ENCODE measurements at places on chromosomes 16 and 17.

DNA sequence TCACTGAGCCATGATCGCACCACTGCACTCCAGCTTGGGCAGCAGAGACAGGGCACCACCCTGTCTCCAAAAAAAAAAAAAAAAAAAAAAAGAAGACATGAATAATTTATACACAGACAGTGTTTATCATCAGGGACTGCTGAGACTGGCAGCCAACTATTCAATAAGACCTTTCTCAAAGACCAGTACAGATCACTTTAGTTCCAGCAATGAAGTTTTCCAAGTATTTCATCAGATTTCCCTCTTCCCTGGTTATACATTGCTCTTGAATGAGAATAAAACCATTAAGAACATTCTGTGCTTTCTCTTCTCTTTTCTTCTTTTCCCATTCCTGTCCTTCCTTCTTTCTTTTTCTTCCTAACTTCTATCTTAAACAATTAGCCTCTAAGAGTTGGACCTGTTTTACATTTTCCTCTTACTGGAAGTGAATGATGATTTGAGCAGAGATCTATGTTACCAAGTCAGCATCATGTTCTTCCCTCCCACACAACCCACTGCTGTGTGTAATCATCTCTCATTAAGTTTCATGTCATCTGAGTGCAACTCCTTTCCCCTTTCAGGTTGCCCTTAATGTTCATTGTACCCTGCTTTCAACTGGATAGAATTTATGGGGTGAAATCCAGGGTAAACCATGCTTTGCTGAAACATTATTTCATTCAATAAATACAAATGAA is 35.9 kb upstream of the SMIM36 start:
- DNase-seq = no peak

- DNase-seq = no peak
Observed at GRCh38 chr17:75270966-75271232, at the start of gene MIF4GD. TSS of gene MIF4GD (minus strand) at chr17:75271231. CDS start at chr17:75270195, 1,036 bp downstream.

DNA sequence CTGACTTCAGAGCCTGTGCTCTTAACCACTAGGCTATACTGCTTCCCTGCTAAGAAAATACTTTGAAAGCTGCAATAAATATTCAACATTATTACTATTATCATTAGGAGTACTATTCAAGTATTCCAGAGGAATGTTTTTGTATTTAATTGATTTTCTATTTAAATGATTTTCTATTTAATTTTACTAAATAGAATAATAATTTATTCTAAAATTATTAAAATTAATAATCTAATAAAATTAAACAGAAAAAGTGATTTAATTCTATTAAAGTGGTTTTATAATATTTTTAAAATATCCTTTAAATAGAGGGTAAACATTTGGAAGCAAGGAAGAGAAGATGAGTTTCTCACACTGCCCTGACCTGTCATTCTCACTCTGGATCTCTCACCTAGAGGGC is 173.8 kb downstream of the DNAH9 start:
- no peak for DNase-seq

- DNase-seq = no peak
Observed at GRCh38 chr17:38544839-38545209, 60.9 kb downstream of the SRCIN1 start.

- DNase-seq = no peak
Observed at GRCh38 chr16:86020971-86021370, 122.0 kb downstream of the IRF8 start.

GRCh38 chr16:49622084-49622390 is 233.9 kb downstream of the ZNF423 start:
- DNase-seq = no peak

- DNase-seq = peak; percentile 100
Observed at GRCh38 chr17:17972126-17972951, at the start of the genes DRC3 and TOM1L2. TSS of gene DRC3 (plus strand) at chr17:17972862. CDS start at chr17:17977599, 4,737 bp downstream. TSS of gene TOM1L2 (minus strand) at chr17:17972400. CDS start at chr17:17972313, 87 bp downstream.

GRCh38 chr17:63703029-63703428 is 3.1 kb upstream of the LIMD2 start:
- DNase-seq = no peak

DNA sequence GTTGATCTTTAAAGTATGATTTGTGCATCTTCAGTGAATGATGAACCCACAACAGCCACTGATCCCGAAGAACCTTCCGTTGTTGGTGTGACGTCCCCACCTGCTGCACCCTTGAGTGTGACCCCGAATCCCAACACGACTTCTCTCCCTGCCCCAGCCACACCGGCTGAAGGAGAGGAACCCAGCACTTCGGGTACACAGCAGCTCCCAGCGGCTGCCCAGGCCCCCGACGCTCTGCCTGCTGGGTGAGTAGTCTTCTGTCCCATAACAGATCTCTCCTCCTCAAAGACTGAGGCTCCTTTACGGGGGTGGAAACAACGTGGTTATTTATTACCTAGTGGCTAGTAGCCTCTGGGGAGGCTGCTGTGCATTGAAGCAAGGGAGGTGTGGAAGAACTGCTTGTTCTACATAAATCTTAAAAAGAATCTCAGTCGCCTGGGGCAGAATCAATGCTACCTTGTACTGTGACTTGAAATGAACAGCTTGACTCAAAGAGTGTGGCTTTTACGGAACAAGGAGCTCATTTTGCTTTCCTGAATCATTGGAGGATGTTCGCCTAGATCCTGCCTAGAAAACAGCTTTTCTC is 63.0 kb upstream of the CLEC18A start:
- DNase-seq = no peak

- no peak for DNase-seq
Observed at GRCh38 chr16:49019831-49020230, 261.8 kb downstream of the CBLN1 start.

DNA sequence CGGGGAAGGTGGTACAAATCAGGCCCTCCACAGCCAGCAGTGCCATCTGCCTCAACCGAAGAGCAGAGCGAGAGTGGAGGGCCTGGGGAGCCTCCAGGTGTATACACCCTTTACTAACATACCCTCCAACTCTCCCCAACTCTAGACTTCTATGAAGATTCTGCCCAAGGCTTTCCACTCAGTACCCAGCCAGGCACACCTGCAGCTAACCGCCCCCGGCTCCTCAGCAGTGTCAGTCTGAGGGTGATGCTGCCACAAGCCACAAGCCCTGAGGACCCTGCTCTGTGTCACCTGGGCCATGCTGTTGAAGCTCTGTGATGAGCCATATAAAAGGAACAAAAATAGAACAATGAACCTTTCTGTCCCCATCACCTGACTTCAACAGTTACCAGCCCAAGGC is 3.8 kb downstream of the CENPV start:
- no peak for DNase-seq

- DNase-seq = no peak
Observed at GRCh38 chr16:8872071-8872470, 3.3 kb upstream of the CARHSP1 start.

GRCh38 chr17:10729334-10730193 is at the start of gene TMEM220:
TSS of gene TMEM220 (minus strand) at chr17:10730023. CDS start at chr17:10729851, 172 bp downstream.
- peak; percentile 34 for DNase-seq

DNA sequence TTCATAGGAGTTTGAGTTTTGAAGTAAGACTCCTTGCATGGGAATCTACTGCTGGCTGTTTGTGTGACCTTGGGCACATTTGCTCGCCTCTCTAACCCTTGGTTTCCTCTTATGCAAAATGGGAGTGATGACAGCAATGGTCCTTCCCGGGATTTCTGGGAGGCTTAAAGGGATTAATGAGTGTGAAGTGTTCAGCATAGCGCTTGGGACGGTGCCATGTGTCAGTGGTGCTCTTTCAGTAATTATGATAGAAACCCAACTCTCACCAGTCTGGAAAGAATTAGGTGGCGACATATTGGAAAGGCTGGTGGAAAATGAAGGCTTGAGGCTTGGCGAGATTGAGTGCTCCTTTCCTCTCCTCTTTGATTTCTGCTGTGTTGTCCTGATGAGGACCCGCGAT is 429.2 kb upstream of the EEF2KMT start:
- DNase-seq = no peak

GRCh38 chr17:52136166-52136565 is 22.3 kb downstream of the CA10 start:
- no peak for DNase-seq

DNA sequence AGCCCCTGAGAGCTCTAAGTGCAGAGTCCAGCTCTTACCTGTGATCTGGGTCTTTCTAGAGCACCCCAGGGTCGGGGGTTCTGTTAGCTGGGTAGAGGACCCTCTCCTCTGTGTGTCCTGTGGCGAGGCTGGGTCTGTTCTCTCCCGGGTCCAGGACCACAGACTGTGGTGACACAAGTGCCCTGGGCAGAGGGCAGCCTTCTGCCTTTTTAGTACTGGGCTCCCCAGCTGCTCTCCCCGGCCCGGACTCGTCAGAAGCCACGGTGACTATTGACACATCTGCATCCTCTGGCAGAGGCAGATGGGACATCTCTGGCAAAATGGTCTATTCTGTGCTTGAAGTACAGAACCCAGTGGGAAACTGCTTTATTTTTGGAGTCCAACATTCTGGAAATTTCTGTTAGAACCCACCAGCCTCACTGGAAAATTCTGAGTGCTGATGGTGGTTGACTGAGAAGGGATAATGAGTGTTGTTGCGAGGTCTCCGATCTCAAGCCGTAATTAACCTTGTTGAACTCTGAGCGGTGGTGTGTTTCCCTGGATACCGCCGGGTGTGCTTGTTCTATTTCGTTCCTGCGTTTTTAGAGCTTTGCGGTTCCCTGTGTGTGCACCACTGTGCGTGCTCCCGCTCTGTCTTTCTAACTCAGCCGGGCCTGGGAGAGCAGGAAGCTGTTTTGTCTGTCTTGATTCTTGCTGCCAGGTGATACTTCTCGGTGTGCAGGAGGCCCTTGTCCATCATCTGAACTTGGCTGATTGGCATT is 26.0 kb upstream of the NUDT16L1 start:
- DNase-seq = no peak

- DNase-seq = no peak
Observed at GRCh38 chr16:35344012-35344762, 1884.8 kb downstream of the TP53TG3F start.

- DNase-seq = peak; percentile 45
Observed at GRCh38 chr17:76710863-76711611, at the start of gene MXRA7. TSS of gene MXRA7 (minus strand) at chr17:76710965. CDS start at chr17:76710946, 19 bp downstream.

DNA sequence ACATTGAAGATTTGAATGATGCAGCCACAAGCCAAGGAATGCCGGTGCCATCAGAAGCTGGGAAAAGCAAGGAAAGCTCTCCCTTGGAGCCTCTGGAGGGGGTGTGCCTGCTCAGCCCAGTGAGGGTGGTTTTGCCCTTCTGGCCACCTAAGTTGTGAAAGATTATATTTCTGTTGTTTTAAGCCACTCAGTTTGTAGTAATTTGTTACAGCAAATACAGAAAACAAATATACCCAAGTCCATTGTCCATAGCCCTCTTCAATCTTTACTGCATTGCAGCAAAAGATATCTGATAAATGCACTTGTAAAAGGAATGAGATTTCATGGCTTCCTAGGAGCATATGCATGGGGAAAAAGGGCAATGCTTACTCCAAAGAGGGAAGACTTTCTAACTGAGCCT is 447.9 kb downstream of the HAPSTR1 start:
- DNase-seq = no peak

- no peak for DNase-seq
Observed at GRCh38 chr17:66620528-66620927, 214.4 kb upstream of the CACNG5 start.

- DNase-seq = no peak
Observed at GRCh38 chr16:590188-590814, 435 bp downstream of the RAB40C start.

GRCh38 chr17:60598001-60598736 is 1.8 kb upstream of the PPM1D start:
- no peak for DNase-seq

GRCh38 chr17:73950593-73950914 is 252.9 kb upstream of the RPL38 start:
- no peak for DNase-seq

GRCh38 chr17:9370467-9370866 is 205.2 kb downstream of the STX8 start:
- DNase-seq = no peak

DNA sequence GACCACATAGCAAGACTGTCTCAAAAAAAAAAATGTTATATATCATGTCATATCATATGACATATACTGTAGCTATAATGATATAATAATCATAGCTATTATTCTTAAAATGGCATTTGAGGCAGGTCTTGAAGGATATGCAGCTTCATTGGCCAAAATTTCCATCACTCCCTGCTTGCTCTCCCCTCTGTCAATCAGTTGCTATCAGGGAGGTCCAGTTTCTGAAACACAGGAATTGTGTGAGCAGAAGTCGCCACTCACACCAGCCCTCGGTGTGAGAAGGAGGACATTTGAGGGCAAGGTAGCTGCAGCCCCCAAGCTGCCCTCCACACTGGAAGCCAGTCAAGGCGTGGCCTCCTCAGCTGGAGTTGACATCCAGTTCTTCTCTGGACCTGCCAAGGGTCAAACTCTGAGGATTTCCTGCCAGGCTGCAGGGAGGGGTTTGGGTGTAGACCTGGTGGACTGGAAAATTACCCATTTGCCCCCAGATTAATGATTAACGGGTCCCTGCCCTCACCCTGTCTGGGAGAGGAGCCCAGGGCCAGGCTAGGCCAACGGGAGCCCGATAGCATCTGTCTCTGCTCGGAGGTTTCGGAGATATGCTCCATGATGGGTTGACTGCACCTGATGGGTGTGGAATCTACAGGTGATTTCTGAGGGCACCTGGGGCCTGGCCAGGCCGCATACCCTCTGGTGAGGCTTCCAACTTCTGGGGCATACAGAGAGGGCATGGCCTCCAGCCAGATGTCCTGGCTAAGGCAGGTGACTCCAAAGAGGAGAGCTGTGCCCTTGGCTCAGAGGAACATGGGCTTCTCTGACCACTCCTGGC is 18.8 kb downstream of the WNT9B start:
- DNase-seq = no peak

DNA sequence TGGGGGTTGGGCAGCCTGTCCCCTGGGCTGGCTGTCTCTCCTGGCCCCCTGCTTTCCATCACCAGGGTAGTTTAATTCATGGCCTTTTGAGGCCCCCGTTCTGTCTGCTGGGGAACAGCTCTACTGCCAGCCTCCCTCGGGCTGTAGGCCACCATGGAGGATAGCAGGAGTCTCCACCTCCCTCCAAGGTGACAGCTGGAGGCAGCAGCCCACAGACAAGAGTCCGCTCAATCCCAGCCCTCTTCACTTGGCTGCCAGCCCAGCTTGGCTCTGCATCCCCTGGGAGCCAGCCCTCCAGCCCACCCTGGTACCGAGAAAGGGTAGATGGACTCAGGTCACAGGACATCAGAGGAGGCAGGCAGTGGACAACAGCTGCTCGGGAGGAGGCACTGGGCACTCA is 194.6 kb upstream of the SDK2 start:
- no peak for DNase-seq

GRCh38 chr17:49456183-49456965 is 38.7 kb upstream of the NGFR start:
- no peak for DNase-seq

DNA sequence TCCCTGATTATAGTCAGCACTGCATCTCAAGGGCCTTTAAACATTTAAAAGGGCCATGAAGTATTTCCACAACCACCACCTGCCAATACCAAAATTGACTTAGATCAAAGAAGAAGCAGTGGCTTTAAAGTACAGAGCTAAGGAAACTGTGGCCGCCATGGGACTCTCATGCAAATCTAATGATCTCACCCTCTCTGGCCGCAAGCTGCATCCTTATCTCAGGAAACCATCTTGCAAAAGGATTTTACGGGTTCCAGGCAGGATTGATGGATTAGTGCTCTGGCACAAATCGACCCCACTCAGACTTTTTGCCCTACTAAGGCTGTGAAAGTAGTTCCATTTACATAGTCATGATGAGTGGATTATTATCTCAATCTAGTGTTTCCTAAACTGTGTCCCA is 22.6 kb downstream of the CDRT4 start:
- DNase-seq = no peak
